Thyroid gland (tissue), 4 donors: ENCODE measurements at places on chromosomes 6 and 20. TPM values are rescaled to one million over a fixed set of nuclear protein-coding genes. Genes with fewer than 3 reads are reported as not detected.

The TFAP2A gene
- not detected for total RNA-seq

DNA sequence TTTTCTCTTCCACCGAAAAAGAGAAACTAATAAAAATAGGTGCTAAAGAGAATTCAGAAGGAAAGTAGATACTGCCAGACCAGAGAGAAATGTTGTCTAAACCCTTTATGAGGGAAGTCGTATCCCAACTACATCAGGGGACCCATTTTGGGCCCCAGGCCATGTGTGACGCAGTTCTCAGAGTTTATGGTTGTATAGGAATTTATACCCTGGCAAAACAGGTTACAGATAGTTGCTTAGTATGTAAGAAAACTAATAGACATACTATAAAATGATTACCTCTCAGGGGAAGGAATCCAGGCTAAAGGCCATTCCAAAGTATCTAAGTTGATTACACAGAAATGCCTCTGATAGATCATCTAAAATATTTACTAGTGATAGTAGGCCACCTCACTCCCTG is 28.6 kb upstream of the SLC52A3 start:
- H3K27me3 ChIP-seq = no peaks in the 10 kb centered on the region
- no peak overlapping the region for H3K27ac ChIP-seq
- no peak for DNase-seq
- no peaks in the 10 kb centered on the region for H3K36me3 ChIP-seq

The MLIP gene
- total RNA-seq = 4.0 TPM

GRCh38 chr6:5007531-5007930 is 3.7 kb upstream of the RPP40 start:
- H3K27ac ChIP-seq = no peak overlapping the region
- H3K36me3 ChIP-seq = no peaks in the 10 kb centered on the region
- no peaks in the 10 kb centered on the region for H3K27me3 ChIP-seq
- no peak for DNase-seq

The TGM3 gene
- total RNA-seq = not detected

- H3K36me3 ChIP-seq = no peaks in the 10 kb centered on the region
- no peak overlapping the region for H3K4me3 ChIP-seq
- no peaks in the 10 kb centered on the region for H3K27me3 ChIP-seq
- H3K4me1 ChIP-seq = no peaks in the 10 kb centered on the region
- no peak overlapping the region for H3K27ac ChIP-seq
Observed at GRCh38 chr20:48336597-48336996, 491.2 kb downstream of the PREX1 start.

The SMLR1 gene
- total RNA-seq = not detected

DNA sequence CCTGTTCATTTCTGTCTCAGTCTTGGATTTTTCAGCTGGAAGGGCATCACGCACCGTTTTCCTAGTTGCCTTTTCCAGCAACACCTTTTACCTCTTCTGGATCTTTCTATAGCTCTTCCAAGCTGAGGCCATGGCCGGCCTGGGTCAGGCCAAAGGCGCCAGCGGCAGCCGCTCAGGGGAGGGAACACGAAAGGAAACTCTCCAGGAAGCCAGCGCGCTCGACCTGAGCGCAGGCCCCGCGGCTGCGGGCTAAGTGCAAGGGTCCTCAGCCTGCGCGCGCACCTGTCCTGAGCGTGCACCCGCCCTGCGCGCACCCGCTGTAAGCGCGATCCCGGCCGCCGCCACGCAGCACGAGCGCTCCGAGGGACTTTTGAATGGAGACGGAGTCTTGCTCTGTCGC is 43.8 kb upstream of the TMEM181 start:
- peaks cover 5% of the 10 kb centered on the region for H3K27me3 ChIP-seq
- no peak overlapping the region for H3K4me3 ChIP-seq
- peaks cover 12% of the 10 kb centered on the region for H3K4me1 ChIP-seq
- no peak overlapping the region for H3K27ac ChIP-seq

DNA sequence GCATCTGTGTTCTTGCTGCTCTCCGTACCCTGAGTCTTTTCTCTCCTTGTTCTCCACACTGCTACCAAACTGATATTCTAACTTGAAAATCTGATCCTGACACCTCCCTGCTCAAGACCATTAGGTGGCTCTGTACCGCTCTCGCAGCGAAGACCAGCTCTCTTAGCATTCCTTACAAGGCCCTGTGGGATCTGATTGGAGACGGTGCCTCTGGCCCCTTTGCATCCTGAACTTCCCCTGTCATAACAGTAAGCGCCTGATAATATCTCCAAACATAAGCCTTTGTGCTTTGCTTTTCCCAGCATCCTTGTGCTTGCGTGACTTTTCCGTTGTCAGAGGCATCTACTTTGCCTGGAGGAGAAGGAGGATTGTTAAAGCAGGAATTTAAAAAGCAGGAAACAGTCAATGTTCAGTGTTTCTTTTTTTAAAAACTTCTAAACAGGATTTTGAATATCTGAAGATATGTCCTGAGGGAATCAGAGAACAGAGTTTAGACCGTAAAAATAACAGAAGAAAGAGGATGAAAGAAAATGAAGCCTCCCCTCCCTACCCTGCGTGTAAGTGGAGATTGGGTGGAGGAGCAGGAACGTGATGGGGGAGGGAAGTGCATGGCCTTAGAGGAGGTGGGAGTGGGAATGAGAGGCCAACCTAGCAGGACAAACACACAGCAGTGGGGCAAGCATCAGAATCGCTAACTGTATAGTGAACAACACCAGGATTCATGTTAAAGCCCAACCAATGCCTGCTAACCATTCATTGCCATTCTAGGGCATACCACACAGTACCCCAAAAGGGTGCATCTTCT is 89.2 kb upstream of the STMND1 start:
- no peaks in the 10 kb centered on the region for H3K4me1 ChIP-seq
- H3K36me3 ChIP-seq = no peaks in the 10 kb centered on the region
- no peak for DNase-seq
- no peak overlapping the region for H3K4me3 ChIP-seq
- no peak overlapping the region for H3K27ac ChIP-seq
- H3K27me3 ChIP-seq = no peaks in the 10 kb centered on the region

The C20orf96 gene
- total RNA-seq = 4.1 TPM

- no peaks in the 10 kb centered on the region for H3K4me1 ChIP-seq
- no peak overlapping the region for H3K27ac ChIP-seq
- no peak for DNase-seq
- no peaks in the 10 kb centered on the region for H3K36me3 ChIP-seq
- no peak overlapping the region for H3K4me3 ChIP-seq
Observed at GRCh38 chr6:29183594-29183993, 12.9 kb downstream of the OR2J2 start.

The POFUT1 gene
- total RNA-seq = 35.1 TPM

GRCh38 chr6:128068119-128068479 is 167.2 kb upstream of the THEMIS start:
- no peak overlapping the region for H3K27ac ChIP-seq
- no peaks in the 10 kb centered on the region for H3K36me3 ChIP-seq
- no peaks in the 10 kb centered on the region for H3K4me1 ChIP-seq
- H3K4me3 ChIP-seq = no peak overlapping the region
- no peaks in the 10 kb centered on the region for H3K27me3 ChIP-seq
- no peak for DNase-seq

DNA sequence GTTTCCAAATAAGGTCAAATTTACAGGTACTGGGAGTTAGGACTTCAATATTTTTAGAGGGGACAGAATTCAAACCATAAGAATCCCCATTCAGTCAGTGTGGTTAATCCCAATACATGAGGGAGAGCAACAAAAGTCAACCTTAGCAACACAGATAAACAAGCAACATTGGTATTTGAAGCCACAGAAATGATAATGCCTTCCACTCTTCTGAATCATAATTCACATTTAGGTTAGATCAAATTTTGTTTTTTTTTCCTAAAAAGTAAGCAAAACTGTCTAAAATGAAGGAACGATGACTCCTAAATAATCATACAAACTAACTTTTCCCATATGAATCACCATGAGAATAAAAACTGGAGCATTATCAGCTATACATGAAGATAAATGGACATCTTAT is 246.0 kb upstream of the TENT5A start:
- H3K27ac ChIP-seq = no peak overlapping the region
- DNase-seq = no peak
- H3K4me1 ChIP-seq = peaks cover 12% of the 10 kb centered on the region

DNA sequence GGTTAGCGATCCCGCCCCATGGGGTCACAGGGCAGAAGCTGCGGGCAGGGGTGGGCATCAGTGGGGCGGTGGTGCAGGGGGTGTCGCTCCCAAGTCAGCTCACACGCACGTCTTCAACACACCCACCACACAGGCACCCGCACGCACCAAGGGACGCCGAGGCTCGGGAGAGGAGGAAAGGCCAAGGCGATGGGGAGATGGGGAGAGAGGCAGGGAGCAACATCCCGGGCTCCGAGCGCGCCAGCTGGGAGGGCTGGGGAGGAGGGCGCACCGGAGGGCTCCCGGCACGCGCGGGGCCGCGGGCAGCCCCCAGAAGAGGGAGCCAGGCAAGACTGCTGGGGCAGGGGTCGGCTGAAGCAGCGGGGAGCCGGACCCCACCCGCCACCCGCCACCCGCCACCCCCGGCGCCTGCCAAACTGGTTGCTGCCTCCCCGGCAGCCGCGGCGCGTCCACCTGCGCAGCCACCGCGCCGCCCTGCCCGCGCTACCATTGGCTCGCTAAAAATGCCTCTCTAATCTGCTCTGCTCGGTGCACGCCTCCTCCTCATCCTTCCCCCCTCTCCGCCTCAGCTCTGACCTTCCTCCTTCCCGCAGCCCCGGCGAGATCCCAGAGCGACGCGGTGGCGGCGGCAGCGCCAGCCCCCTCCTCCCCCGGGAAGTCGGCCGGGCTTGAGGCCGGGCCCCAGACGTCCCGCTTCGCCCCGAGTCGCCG is at the start of gene PACSIN1:
TSS of gene PACSIN1 (plus strand) at position 546 of the 711 bp plus-strand sequence. CDS start 60,230 bp downstream, outside the sequence.
- peak; percentile 39 for DNase-seq
- no peaks in the 10 kb centered on the region for H3K36me3 ChIP-seq
- H3K4me1 ChIP-seq = peaks cover 4% of the 10 kb centered on the region
- H3K4me3 ChIP-seq = peak within 1 kb of the TSS; percentile 23
- no peak within 1 kb of the TSS for H3K27ac ChIP-seq

The GTF3C6 gene
- total RNA-seq = 49.8 TPM

The WFDC12 gene
- not detected for total RNA-seq

The TBXT gene
- total RNA-seq = not detected

The PCMTD2 gene
- 87.0 TPM for total RNA-seq

The FRK gene
- 2.5 TPM for total RNA-seq

DNA sequence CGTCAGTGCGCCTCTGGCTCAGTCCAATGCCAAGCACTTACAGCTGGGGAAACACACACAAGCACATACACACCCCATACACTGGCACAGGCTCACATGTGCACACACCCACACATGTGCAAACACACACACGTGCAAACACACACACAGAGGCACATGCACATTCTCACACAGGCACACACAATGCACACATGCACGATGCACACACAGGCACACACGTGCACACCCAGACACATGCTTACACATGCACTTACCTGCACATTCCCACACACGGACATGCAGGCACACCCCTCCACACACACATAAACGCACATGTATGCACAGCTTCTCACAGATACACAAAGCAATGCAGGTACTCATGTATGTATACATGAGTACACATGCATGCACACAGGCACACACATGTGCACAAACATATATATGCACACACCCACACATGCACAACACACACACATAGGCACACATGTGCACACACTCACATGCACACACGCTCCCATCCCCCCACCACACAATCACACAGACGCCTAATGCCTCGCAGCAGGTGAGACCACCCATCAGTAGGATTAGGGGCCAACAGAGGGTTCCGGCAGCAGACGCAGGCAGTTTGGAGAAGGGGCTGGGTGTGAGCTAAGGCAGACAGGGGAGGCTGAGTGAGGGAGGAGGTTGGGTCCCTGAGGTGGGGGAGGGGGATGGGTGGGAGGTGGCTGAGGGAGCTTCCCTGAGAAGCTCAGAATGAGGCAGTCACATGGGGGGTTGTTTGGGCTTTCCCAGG is 71.2 kb upstream of the SLCO4A1 start:
- no peaks in the 10 kb centered on the region for H3K36me3 ChIP-seq
- H3K4me3 ChIP-seq = no peak overlapping the region
- no peak overlapping the region for H3K27ac ChIP-seq
- H3K4me1 ChIP-seq = no peaks in the 10 kb centered on the region
- H3K27me3 ChIP-seq = no peaks in the 10 kb centered on the region
- no peak for DNase-seq

DNA sequence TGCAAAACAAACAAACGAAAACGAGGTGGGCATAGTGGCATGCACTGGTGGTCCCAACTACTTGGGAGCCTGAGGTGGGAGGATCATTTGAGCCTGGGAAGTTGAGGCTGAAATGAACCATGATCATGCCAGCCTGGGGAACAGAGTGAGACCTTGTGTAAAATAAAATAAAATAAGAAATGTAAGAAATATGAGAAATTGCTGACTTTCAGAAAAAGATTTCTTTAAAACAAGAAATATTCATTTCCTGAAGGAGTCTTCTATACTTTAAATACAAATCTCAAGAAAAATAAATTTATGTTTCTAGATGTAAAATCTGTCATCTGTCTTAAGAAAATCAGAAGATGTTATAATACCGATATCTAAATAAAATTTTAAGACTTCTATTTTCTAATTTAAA is 96.7 kb upstream of the ENPP5 start:
- H3K4me3 ChIP-seq = no peak overlapping the region
- H3K36me3 ChIP-seq = no peaks in the 10 kb centered on the region
- H3K4me1 ChIP-seq = no peaks in the 10 kb centered on the region

- H3K36me3 ChIP-seq = no peaks in the 10 kb centered on the region
- no peaks in the 10 kb centered on the region for H3K27me3 ChIP-seq
- H3K4me3 ChIP-seq = peak within 1 kb of the TSS; percentile 60
- H3K4me1 ChIP-seq = peaks cover 8% of the 10 kb centered on the region
- DNase-seq = peak; percentile 77
Observed at GRCh38 chr6:46015119-46015968, at the start of gene CLIC5. TSS of gene CLIC5 (minus strand) at chr6:46015860. CDS start at chr6:46015542, 318 bp downstream.

DNA sequence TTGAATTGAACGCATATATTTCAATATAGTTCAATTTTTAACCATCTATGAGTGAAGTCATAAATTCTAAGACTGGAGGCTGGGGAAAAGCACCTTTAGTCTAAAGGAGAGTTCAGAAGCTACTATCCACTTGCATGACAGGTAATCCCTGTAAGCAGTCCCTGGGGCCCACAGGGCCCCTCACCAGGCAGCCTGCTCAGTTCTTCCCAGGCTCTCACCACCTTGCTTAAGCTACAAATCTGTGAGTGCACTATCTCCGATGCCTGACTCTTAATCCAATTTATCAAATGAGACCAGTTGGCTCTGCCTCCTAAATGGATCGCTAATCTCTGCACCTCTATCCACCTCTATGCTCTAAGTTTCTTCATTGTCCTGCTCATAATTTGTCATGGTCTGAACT is 413.8 kb downstream of the PTPRT start:
- H3K27me3 ChIP-seq = no peaks in the 10 kb centered on the region
- no peak overlapping the region for H3K4me3 ChIP-seq
- H3K4me1 ChIP-seq = no peaks in the 10 kb centered on the region
- H3K36me3 ChIP-seq = no peaks in the 10 kb centered on the region
- no peak for DNase-seq
- H3K27ac ChIP-seq = no peak overlapping the region

The TMEM217 gene
- 0.22 TPM for total RNA-seq

The FGD2 gene
- total RNA-seq = 24.6 TPM

DNA sequence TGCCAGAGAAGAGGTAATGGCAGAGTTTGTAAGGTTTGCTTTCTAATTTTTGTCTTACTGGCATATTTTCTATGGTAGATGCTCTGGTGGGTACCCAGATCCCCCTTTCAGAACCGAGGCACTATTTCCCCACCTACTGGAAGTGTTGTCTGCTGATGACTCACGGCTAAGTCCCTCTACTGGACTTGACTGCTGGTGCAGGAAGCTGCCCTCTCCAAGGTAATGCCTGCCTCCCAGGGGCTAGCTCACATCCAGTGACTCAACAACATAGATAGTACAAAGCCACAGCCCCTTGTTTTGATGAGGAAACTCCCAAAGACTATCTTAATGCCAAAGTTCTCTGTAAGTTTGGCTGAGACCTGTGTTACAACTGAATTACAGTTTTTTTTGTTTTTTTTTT is 285.4 kb upstream of the FLRT3 start:
- no peak for DNase-seq
- no peaks in the 10 kb centered on the region for H3K27me3 ChIP-seq
- no peaks in the 10 kb centered on the region for H3K4me1 ChIP-seq
- H3K4me3 ChIP-seq = no peak overlapping the region

The DLL1 gene
- 11.7 TPM for total RNA-seq
